ENCODE measurements at places on chromosomes 6 and 20.
A peak's percentile ranks its signal among the peaks of the same experiment; 100 is the strongest.

DNA sequence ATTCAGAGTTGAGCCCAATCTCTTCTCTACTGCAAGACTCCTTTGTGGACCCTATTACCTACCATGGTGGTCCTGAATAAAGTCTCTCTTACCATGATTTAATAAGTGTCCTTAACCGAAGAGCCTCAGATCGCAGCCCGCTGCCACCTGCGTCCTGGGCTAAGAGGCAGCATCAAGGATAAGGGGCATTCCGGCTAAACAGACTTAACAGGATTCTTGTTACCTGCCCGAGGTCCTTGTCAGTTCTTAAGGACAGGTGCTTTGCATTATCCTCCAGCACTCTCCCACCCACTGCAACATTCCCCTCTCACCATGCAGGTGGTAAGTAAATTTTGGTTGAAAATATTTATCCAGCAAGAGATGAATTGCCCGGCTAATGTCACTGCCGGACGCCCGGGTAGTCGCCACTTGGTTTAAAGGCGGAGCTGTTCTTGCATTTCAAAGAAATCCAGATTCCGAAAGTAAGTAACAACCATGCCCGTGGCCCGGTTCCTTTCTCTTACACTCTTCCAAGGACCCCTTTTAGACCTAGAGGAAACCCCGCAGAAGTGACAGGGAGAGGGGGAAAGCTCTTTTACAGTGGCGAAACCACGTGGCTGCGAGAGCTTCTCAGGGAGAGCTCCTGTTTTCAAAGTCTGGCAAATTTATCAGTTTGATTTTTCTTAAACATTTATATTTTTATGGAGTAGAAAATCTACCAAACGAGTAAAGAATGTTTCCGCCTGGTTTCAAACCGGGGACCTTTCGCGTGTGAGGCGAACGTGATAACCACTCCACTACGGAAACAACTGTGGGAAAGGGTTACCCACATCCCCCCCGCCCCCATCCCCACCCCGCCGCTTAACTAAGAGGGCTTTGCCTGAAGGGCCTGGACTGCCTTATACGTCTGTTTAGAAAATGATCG is 41.9 kb upstream of the PRSS16 start:
- DNase-seq = no peak

GRCh38 chr6:143279385-143279784 is 171.1 kb downstream of the ADAT2 start:
- no peak for DNase-seq

GRCh38 chr6:137717074-137718073 is 149.7 kb upstream of the TNFAIP3 start:
- peak; percentile 19 for DNase-seq

- no peak for DNase-seq
Observed at GRCh38 chr6:4287811-4288244, 152.5 kb upstream of the ECI2 start.

- no peak for DNase-seq
Observed at GRCh38 chr20:63961664-63962425, 5.6 kb upstream of the UCKL1 start.

DNA sequence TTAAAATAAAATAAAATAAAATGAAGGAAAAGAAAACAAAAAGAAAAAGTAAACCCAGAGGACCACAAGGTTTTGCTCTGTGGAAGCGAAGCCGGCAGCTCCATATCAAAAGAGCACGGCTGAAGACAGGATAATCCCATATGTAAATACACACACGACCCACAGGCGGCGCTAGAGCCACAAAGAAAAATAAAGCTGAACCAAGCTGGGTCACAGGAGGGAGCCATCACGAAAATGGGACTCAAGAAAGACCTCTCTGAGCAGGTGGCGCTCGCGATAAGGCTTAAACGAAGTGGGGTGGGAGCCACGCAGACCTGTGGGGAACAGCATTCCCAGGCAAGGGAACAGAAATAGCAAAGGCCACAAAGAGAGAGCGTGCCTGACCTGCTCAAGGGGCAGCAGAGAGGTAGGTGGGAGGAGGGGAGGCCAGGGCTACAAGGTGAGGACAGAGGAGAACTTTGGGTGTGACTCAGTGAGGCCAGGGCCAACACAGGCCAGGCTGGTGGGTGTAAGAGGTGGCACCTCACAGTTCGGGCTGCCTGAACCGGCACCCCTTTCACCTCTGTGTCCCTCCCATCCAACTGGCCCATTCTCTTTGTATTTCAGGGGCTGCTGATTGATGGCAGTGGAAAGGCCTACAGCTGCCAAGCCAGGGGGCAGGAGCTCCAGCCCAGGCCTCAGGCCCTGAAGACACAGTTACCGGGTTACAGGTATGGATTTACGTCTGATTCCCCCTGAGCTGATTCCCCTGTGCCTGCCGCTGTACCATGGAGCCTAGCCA is 26.0 kb downstream of the PTGIS start:
- no peak for DNase-seq

- DNase-seq = no peak
Observed at GRCh38 chr6:1579096-1579495, 30.6 kb upstream of the FOXC1 start.

GRCh38 chr6:2556761-2557160 is 194.0 kb downstream of the MYLK4 start:
- DNase-seq = no peak

DNA sequence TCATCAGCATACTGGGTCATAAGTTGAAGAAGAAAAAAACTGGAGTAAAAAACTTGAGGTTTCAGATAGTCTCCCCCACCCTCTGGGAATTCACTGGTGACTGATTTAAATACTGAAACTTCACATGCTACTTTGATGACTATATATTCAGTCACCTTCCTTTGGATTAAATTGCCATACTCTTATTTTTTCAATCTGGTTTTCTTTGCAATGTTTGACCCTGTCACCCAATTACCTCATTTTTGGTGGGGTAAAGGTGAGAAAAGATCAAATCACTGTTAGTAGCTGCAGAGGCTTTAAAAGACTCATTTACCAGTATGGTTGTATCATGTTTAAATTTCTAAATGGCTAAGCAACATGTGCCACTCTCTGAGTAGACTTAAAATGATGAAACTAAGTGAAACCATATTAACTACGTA is 862.7 kb upstream of the FLRT3 start:
- DNase-seq = no peak

DNA sequence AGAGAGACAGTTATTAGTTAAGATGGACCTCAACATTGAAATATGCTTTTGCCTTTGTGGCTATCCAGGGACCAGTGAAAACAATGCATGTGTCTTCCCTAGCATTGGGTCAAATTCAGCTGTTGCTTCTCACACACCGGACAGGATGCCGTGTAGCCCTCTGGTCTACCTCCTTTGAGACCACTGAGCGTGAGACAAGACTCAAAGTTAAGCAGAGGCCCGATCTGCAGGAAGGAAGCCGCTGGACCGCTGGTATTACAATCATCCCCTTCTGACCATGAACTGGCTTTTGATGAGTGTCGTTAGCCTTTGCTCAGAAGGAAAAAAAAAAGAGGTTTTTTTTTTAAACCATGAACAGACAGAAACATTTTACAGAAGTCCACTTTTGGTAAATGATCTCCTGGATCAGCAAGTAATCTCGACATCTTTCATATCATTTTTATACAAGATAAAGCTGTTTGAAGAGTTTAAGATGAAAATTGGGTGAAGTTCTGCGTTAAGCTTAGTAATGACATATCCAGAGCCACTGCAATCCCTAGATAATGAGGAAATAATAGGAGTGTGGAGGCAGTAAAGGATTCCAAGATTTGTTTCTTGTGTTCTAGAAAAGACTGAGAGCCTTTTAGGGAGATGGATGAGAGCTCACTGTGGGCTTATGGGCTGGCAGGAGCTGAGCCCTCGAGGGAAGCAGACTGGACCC is 622.8 kb downstream of the QKI start:
- no peak for DNase-seq

DNA sequence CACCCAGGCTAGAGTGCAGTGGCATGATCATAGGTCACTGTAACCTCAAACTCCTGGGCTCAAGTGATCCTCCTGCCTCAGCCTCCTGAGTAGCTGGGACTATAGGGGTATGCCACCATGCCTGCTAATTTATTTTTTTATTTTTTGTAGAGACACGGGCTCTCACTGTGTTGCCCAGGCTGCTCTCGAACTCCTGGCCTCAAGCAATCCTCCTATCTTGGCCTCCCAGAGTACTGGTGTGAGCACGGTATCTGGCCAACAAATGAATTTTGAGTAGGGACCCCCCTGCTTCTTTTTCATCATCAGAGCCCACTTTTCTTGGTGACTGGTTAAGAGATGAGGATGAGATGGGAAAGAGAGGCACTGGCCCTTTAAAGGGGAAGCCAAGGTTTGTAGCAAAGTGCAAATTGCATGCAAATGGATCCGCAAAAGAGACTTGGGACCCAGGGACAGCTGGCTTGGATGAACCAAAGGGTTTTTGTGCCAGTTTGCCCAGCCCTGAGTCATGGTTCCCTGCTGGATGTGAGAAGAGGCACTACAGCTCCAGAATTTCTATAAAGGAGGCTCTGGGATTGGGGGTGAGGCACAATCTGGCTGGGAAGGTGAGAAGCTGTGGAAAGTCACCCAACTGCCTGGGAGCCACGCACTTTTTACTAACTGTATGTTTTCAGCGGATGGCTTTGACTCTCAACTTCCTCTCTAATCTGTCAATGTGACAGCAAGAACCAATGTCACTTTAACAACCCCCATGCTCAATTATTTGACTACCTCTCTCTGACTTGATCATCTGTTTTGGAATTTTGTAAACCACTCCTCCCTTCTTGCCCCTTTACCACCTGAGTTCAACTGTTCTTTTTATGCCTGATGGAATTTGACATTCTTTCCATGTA is 58.7 kb upstream of the RNF24 start:
- no peak for DNase-seq

- no peak for DNase-seq
Observed at GRCh38 chr20:3121955-3122610, 37.6 kb upstream of the AVP start.

GRCh38 chr6:156425359-156426020 is 351.7 kb upstream of the ARID1B start:
- no peak for DNase-seq

GRCh38 chr6:8529250-8529649 is 93.9 kb upstream of the SLC35B3 start:
- no peak for DNase-seq

DNA sequence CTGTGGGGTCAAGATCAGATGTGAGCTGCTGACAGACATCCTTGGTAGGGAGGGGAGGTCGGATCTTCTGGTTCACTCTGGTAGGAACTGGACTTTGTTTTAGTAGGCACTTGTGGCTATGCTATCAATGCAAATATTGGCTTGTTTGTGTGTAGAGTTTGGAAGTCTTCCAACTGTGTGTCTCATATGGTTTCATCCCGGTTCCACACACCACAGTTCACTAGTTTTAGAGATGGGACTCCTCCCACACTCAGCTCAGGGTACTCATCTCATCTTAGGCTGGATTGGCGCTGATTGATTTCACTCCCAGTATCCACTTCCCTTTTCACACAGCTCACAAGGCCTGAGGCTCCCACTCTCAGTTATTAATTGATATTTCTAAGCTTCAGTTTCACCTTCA is 161.3 kb downstream of the THBS2 start:
- DNase-seq = no peak

Data from NCI-H1417 treated with DMSO at 0.1 percent for 48 hours (cell line).